Activated naive CD8-positive, alpha-beta T cell treated with anti-CD3 and anti-CD28 coated beads, Interleukin-2, amount 10 ng/mL, durations not matched to agents 7 days and 5 days (primary cell): ENCODE measurements at places on chromosomes 7 and 10. TPM values are rescaled to one million over a fixed set of nuclear protein-coding genes. Genes with fewer than 3 reads are reported as not detected.

Gene ASB4
- not detected for total RNA-seq

Gene OR2A12
- not detected for total RNA-seq

Gene TMEM26
- not detected for total RNA-seq

Gene TLX1
- total RNA-seq, result not detected

Gene ARMH3
- 30.5 TPM for total RNA-seq

Gene ICA1
- 2.4 TPM for total RNA-seq

Gene ANXA8
- total RNA-seq, result 0.19 TPM

Gene TAS2R41
- not detected for total RNA-seq

GRCh38 chr10:29955329-29955935 lies 104.0 kb downstream of the JCAD start:
- no peak for DNase-seq

DNA sequence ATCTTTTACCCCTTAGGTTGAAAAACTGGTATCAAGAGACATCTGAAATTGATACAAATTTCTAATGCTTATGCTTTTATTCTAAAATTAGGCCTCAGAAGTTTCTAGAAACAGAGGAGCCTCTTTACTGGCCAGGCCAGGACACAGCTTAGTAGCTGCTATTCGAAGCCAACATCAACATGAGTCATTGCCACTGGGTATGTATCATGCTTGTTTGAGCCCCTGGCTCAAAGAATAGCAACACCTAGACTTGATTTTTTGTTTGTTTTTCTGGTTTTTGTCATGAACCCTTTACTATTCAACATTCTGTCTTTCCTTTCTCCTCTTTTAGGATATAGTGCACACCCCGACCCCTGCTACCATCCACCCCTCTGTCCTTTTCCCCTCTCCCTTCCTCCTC lies 90.9 kb upstream of the STK17A start:
- DNase-seq, result no peak

DNA sequence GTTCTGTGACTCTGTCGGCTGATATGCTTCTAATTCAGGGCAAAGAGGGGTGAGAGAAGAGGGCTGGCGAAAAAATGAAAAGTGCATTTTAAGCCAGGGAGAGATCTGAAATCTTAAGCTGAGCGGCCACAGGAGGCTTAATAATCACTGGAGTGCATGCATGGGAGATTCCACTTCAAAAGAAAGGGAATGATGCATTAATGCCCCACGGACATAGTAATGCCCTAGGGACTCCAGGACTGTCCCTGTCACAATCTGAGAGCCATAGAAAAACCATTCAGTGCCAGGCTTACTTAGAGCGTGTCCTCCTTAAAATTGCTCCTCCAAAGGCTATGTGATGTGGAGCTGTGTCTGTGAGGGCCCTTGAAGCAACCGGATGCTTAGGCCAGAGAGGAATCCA lies 75.1 kb downstream of the NHLRC2 start:
- DNase-seq, result no peak

DNA sequence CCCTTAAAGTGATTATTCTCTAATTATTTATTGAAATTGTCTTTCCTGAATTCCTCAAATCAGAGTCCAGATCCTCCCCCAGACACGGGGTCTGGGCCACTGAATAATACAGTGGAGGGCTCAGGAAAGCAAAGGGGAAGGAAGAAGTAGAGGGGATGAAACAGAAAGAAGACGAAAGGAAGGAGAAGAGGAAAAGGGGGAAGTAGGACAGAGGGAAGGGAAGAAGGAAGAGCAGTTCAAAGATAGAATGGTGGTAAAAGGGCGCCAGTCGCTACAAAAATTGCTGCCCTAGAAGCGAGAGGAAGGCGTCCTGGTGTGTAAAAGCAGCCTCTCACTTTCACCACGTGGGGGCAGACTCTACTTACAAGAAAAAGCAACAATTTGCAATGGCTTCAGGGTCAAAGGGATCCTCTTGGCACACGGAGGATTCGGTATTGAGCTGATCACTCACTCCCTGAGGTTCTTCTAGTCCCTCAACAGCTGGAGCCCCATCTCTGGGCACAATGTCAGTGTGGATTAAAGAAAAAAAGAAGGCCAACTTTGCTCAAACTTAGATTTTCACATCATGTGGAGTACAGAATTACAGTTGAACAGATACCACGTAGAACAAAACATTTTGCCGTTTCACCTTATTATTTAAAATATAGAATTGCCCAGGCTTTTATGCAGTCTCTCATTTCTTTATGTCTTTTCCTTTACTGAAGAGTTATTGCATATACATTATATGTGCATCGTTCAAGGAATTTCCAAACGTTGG lies 31.4 kb upstream of the NPVF start:
- peak; percentile 32 for DNase-seq

DNA sequence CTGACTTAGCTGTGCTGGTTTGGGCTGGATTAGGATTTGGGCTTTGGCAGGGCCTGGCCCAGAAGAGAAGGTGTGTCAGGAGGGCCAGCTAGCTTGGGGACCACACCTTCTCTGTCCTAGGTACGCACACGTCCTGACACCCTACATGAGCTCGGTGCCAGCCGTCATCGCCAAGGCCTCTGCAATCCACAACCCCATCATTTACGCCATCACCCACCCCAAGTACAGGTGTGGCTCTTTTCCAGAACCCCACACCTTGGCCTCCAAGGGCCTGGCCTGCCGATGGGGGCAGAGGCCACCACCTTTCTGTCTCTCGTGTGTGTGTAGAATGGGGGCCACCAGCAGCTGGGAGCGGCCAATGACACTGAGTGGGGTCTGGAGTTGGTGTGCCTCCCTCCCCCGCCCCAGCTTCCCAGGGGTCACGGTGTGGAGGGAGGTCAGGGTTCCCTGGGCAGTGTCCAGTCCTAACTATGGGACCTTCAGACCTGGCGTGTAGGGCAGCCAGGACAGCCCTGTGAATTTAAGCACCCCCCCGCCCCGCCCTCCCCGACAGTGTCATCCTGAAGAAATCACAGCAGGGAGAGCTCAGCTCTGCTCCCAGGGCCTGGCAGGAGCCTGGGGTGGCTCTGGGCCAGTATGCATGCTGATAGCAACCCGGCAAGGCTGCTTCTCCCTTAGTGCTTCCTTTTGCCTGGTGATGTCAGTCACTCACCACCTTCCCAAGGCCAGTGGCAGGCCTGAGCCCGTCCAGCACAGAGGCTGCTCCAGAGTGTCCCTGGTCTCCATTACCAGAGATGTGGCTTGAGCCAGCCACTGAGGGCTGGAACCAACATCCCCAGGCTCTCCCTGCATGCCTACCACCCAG lies 6.9 kb upstream of the LDB3 start:
- DNase-seq, result no peak

DNA sequence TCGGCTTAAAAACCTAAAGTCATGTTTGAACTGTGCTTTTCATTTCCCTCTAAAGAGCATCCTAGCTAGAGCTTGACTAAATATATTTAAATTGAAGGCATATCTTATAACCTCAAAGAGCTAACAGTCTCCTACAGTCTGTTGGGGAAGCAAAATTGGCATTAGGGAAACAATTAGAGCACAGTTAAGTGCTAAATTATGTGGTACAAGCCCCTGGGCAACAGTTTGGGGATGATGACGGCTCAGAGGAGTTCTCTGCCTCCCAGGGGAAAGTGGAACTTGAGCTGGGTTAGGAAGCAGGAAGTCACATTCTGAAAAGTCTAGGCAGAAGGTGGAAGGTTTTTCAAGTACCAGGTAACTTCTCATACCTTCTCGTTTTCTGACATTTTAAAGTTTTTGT lies 18.6 kb upstream of the GOT1 start:
- no peak for DNase-seq

DNA sequence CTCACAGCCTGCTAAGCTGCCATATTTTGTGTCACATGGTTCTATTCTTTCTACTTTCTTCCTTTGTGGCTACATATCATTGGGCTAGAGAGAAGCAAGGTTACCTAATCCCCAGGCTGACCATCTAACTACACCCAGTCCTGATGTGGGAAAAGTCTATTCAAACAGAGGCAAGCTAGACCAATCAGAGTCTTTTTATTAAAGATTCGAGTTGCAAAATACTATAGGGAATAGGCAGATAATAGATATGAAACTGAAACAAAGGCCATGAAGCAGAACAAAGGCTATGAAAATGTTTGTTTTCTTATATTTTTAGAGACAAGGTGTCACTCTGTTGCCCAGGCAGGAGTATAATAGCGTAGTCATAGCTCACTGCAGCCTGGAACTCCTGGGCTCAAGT lies 36.7 kb downstream of the MTERF1 start:
- no peak for DNase-seq

GRCh38 chr10:108388706-108389105 lies 1224.2 kb upstream of the SORCS1 start:
- DNase-seq, result no peak

- no peak for DNase-seq
Measured at GRCh38 chr10:94219829-94220228, 142.9 kb downstream of the NOC3L start.

GRCh38 chr7:91128683-91129348 lies 135.4 kb upstream of the FZD1 start:
- no peak for DNase-seq

GRCh38 chr7:131961054-131961680 lies 404.7 kb upstream of the PODXL start:
- DNase-seq, result no peak

- DNase-seq, result no peak
Measured at GRCh38 chr7:91894781-91895480, 14.4 kb upstream of the MTERF1 start.

DNA sequence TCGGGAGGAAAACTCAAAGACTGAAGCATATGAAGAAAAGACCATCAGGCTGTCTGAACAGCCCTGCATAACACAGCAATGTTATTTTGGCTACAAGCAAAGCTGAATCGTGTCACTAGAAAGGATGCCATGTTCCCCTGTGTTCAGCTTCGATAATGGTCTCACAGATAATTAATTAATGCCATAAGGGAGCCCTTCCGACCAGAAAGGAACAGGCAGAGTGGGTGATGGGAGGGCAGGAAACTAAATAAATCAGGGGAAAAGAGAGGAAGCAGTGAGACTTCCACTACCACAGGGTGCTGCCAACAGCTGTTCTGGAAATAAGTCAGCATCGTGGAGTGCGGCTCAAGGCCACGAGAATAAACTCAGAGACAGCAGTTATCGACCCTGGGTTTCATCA lies 3.2 kb downstream of the PTPRN2 start:
- no peak for DNase-seq

DNA sequence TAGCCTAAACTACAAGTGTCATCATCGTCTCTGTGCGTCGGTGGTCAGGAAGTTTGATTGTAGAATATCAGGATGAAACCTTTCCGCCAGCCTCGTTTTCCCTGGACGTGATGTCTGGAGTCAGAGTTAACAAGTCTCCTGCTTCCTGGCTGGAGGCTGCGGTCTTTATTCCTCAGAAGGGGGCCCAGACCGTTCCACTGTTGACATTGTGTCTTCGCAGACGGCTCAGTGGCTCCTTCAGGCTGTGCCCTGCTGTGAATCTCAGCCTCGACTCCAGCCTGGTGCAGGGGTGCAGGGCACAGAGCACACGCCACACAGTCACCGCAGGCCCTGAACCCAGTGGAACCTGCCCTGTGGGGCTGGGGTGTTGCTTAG lies 37.2 kb upstream of the INSIG1 start:
- no peak for DNase-seq

DNA sequence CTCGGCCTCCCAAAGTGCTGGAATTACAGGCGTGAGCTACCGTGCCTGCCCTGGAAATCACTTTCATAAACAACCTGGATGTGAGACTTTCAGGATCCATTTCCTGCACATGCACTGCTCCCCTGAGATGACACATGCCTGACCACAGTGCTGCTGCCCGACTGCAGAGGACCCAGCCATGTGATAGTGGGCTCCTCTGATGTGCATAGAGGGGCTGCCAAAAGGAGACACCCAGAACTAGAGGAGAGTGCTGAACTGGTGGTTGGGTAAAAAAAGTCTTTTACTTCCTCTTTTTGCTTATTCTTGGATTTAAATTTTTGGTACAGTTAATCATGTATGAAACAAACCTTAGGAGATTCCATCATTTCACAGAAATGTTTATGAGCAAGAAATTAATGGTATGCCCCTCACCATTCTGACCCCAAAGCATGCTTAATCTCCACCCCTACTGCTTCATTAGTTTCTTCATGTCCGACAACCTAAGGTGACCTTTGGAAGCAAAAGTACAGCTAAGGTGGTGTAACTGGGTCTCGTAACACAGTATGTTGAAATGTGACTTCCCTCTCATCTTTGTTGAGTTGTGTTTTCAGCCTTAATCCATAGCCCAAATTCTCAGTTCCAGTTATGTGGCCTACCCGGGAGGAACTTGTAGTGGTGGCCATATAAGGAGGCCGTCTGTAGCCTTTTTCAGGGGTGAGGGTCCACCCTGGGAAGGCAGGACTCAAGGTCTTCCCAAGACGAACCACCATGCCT lies 111.1 kb downstream of the RNF216 start:
- no peak for DNase-seq
